ENCODE measurements at places on chromosomes 5 and 9. TPM values are rescaled to one million over a fixed set of nuclear protein-coding genes. Genes with fewer than 3 reads are reported as not detected.

DNA sequence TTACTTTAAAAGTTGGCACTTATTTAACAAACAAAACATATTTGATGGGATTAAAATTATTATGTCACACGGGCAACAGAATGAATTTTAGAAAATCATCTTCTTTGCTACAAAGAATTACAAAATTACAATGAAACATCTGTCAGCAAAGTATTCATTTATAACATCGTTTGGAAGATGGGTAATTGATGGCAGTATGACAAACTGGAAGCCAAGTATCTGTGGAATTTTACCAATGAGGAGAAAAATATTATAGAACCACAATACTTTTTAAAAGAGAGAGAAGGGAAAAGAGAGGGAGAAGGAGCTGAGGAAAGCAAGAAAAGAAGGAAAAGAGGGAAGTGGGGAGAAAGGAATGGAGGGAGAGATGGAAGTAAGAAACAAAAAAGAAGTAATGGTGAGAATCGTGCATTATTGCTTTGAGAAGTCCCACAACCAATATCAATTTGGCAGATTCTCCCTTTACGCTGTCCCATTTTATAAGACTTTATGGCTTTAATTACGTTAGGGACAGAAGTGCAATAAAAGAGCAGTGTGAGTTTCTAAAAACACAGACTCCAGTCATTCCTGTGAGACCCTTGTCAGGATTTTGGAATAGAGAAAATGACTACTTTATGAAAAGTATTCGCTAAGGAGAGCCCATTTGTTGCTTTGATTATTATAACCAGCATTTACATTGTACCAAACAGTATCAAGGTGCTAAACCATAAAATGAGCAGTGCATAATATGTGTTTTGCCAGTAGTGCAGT, 76.7 kb downstream of the LURAP1L start:
- DNase-seq = no peak

GRCh38 chr5:6386271-6386670, 7.9 kb upstream of the MED10 start:
- no peak for DNase-seq

NUTM2F gene
- total RNA-seq = not detected

DNA sequence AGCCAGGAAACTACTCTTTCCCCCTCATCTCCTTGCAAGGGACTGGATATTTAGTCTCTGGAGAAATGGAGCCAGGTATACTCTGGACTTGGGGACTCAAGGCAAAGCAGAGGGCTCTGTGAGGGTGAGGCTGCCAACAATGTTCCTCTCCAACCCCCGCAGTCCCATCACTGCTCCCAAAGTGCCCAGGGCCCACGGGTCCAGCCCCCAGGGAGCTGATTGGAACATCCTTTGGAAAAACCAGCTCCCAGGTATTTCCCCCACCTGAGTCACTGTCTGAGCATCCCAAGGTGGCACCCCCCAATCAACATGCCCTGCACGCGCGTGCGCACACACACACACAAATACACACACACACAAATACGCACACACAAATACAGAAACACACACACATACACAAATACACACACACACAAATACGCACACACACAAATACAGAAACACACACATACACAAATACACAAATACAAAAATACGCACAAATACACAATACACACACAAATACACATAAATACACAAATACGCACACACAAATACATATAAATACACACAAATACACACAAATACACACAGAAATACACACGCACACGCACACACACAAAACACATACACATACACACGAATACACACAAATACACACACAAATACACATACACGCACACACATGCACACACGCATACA, 137.4 kb downstream of the DAB2IP start:
- no peak for DNase-seq

DNA sequence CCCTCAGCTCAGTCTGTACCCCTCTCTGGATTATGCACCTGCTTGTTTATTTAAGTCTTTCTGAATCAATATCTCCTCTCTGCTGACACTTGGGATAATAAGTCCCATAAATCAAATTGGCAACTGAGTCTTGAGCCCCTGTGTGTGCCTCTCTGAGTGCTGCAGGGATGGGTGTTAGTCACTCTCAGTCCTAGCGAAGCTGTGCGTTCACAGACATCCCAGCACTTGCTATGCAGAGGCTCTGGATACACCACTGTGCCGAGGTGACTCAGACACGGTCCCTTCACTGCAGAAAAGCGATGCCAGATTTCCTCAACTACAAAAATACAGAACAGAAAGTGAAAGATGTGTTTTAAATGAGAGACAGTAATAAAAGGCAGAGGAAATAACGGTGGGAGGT, 4.1 kb upstream of the KCNMB1 start:
- DNase-seq = peak; percentile 26

GRCh38 chr5:124111886-124112285, 599.9 kb downstream of the CSNK1G3 start:
- DNase-seq = peak; percentile 20

PPP3R2 gene
- total RNA-seq = not detected

MARCOL gene
- total RNA-seq = not detected

NUTM2G gene
- total RNA-seq = not detected

- DNase-seq = no peak
Measured at GRCh38 chr9:79007701-79008483, 563.9 kb upstream of the TLE4 start.

- no peak for DNase-seq
Measured at GRCh38 chr9:85168412-85168811, 498.9 kb downstream of the NTRK2 start.

GRCh38 chr9:82680179-82680935, 382.6 kb downstream of the RASEF start:
- no peak for DNase-seq

DNA sequence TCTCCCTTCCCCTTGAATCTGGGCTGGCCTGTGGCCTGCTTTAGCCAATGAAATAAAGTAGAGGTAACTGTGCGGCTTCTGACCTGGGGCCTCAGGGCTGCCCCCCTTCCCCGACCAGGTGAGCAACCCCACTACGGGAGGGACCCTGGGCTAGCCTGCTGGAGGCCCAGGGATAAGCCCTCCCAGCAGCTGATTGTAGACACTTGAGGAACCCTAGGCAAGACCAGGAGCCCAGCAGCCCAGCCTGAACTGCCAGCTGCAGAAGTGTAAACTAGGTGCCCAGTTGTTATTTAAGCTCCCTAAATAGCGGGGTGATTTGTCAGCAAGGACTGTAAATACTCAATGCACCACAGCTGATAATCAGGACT, 41.3 kb downstream of the RAPGEF1 start:
- DNase-seq = no peak

STPG3 gene
- total RNA-seq = not detected

KLHL9 gene
- total RNA-seq = 41.9 TPM

FOXD4 gene
- not detected for total RNA-seq

GRCh38 chr9:91833096-91833877, 116.7 kb downstream of the ROR2 start:
- no peak for DNase-seq

DNA sequence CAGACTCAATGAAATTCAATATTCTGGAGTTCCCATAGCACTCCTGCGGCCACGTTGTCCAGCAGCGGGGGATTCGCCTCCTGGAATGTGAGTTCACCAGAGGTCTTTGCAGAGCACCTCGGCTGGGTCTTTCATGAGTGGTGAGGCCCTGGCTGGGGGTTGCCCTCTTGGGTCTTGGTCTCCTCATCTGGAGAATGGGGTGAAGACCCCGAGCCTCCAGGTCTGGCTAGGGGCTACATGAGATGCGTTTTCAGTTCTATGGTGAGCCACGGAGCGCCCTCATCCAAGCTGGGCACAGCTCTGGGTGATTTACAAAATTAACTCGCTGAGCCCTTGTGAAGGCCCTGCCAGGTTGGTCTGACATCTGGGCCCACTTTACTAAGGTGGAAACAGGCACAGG, 37.5 kb upstream of the RXRA start:
- no peak for DNase-seq

- no peak for DNase-seq
Measured at GRCh38 chr5:73297430-73297829, 124.4 kb downstream of the TMEM174 start.

DNA sequence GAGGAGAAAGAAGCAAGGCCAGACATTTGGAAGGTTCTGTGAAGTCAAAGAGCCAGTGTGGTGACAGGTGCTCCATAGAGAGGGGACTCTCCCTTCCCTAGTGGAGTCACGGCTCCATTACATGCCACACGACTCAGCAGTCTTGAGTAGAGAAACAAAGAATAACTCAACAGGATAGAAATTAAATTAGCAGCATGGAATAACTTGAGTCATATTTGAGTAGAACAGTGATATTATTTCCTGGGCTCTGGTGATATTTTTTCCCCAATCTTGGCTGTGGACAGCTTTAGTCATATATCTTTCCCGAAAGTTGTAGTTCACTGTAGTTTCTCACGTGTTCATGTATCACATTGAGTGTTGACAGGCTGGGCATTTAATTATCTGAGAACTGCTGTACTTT, 149.7 kb upstream of the EFNA5 start:
- DNase-seq = peak; percentile 48

GRCh38 chr9:103942651-103943050, 151.5 kb upstream of the SMC2 start:
- no peak for DNase-seq

ZNF658 gene
- total RNA-seq = 4.8 TPM

SMIM33 gene
- not detected for total RNA-seq

GRCh38 chr5:3325972-3326840, 269.4 kb upstream of the IRX1 start:
- DNase-seq = peak; percentile 43

SFXN1 gene
- total RNA-seq = 73.0 TPM

CDKN2B gene
- 10.6 TPM for total RNA-seq

AP3S1 gene
- 550 TPM for total RNA-seq

ANXA2R gene
- 1.2 TPM for total RNA-seq

- DNase-seq = no peak
Measured at GRCh38 chr9:4849369-4849768, 56.6 kb downstream of the RCL1 start.

GRCh38 chr5:38888041-38888440, 42.2 kb downstream of the OSMR start:
- no peak for DNase-seq

- no peak for DNase-seq
Measured at GRCh38 chr9:137370865-137371520, 52.0 kb downstream of the EXD3 start.

- DNase-seq = no peak
Measured at GRCh38 chr9:80797101-80797829, 892.1 kb downstream of the TLE1 start.

GRCh38 chr5:34598177-34598794, 57.8 kb upstream of the RAI14 start:
- DNase-seq = peak; percentile 95

- DNase-seq = no peak
Measured at GRCh38 chr5:158999339-158999738, 100.4 kb downstream of the EBF1 start.

DNA sequence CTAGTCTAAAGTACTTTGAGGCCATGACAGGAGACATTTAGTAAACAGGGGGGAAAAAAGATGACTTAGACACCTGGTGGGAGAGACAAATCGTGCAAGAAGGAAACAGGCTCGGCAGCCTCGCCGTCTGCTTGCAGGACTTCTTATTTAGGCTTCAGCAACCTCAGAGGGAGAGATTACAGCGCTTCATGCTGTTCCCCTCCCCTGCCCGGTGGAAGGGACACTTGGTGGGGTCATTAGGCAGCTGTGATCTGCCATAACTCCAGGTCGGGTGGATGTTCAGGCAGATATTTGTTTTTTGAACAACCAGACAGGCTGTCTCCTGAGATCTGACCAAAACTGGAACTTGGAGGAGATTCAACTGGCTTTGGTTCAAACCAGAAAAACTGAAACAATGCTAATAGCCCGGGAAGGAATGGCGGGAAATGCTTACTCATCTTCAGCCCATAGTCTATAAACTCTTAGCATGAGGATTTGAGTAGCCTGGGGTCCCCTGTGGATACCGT, 38.1 kb upstream of the CD180 start:
- peak; percentile 52 for DNase-seq

DNA sequence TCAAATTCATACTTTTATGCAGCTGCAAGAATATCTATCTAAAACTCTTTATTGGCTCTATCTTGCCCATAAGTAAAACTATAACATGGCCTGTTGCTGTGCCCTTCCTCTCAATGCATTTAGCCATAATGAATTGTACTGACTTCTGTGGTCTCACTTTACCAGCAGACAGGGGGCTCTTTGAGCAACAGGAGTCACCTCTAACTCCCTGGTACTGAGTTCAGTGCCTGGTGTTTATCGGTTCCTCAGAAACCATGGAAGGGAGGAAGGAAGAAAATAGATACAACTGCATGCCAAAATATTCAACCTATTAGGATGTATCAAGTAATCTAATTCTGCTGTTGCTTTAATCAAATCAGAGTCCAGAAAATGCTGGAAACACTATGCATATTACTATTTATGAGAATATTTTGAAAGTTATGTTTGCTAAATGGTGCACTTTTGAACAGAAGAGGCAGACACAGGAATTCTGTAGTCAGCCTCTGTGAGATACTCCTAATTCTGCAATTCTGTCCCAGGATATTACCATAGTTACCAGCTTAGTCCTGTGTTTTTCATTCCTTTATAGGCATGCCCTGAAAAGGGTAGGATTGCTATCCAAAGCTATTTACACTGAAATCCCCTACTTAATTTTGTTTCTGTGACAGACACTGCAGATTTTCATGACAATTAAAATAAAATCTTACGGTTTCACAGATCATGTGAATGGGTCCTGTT, 89.8 kb downstream of the CD180 start:
- no peak for DNase-seq
